CD8-positive, alpha-beta memory T cell (primary cell): ENCODE measurements at places on chromosomes 5 and 9. TPM values are rescaled to one million over a fixed set of nuclear protein-coding genes. Genes with fewer than 3 reads are reported as not detected.
A peak's percentile ranks its signal among the peaks of the same experiment; 100 is the strongest.

GRCh38 chr5:179348011-179348530, 2.8 kb upstream of the ADAMTS2 start:
- no peaks in the 10 kb centered on the region for H3K4me1 ChIP-seq
- no peak overlapping the region for H3K4me3 ChIP-seq
- H3K27me3 ChIP-seq: peaks cover 6% of the 10 kb centered on the region

DNA sequence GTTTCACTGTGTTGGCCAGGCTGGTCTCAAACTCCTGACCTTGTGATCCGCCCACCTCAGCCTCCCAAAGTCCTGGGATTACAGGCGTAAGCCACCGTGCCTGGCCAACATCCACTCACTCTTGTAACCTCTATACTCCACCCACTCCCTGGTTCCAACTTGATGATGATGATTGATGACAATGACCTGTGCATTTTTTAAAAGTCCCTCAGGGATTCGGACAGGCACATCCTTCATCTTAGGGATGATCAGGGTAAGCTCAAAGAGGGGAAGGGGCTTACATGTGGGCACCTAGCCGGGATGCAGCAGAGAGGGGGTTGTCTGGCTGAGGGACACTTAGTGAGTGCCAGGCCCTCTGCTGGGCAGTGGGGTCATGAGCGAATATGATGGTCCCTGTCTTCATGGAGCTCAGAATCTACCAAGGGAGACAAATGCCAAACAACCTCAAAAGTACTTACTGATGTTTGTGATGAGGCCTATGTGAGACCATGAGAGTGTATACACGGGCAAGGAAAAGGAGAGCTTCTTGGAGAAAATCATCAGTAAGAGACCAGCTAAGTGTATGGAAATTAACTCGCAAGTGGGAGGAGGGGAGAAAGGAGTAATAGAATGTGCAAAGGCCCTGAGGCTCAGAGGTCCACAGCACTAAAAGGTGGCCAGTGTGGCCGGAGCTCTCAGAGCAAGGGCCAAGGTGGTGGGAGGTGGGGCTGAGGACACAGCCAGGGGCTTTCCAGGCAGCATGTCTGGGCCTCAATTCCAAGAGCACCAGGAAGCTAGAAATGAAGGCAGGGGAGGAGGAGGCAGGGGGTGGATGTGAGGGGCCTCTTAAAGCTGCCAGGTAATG, 27.4 kb downstream of the LHX2 start:
- no peak overlapping the region for H3K4me3 ChIP-seq
- peaks cover 18% of the 10 kb centered on the region for H3K27me3 ChIP-seq
- H3K27ac ChIP-seq: no peak overlapping the region

DNA sequence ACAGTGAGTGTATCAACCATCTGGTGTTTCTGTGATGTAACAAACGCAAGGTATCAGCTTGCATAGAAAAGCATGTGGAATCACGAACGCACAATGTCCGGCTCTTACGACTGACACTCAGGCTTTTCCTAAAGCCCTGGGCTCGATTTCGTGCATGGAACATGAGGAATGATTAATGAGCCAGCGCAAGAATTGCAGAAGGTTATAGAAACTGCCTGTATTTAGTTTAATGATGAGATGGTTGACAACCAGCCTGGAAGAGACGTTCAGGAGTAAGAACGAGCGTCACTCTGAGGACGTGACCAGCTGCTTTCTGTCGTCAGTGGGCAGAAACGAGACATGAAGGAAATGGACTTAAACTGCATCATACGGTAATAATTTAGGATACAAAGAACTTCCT, 497.6 kb downstream of the IRX1 start:
- H3K4me3 ChIP-seq: no peak overlapping the region
- H3K27me3 ChIP-seq: no peaks in the 10 kb centered on the region
- no peaks in the 10 kb centered on the region for H3K36me3 ChIP-seq
- no peaks in the 10 kb centered on the region for H3K4me1 ChIP-seq
- DNase-seq: no peak

DNA sequence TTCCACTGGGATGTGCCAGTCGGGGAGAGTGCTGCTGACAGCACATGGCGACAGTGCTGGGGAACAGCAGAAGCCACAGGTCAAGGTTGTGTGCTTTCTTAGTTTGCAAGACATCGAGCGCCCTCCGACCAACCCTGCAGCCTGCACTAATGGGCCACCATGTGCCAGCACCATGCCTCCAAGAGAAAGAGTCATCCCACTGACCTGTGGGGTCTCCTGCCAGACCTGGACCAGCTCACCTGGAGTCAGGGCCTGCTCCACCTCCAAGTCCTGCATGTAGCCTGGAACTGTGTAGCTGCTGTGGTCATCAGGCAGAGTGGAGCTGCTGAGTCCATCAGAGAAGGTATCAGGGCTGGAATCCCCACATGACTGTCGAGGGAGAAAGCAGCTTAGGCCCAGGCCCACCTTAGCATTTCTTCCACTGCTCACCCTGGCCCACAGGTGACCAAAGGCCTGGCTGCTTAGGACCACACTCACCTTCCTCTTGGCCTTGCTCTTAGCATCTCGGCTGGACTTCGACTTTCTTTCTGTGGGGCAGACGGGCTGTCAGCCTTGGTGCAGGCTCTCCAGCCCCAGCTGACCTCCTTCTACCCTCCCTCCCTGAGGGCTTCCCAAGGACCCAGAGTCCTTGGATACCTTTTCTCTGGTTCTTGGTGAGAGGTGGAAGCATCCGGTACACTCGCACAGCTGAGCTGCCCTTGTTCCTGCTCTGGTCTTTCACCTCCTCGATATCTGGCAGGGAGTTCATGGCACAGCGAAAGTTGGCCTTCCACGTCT, 4.1 kb downstream of the IRF1 start:
- peak overlapping the region; percentile 88 for H3K4me3 ChIP-seq
- peaks cover 72% of the 10 kb centered on the region for H3K36me3 ChIP-seq
- peak overlapping the region; percentile 96 for H3K27ac ChIP-seq

GRCh38 chr5:75319638-75320037, 17.4 kb upstream of the HMGCR start:
- no peak overlapping the region for H3K27ac ChIP-seq
- no peaks in the 10 kb centered on the region for H3K36me3 ChIP-seq
- no peak overlapping the region for H3K4me3 ChIP-seq
- no peaks in the 10 kb centered on the region for H3K27me3 ChIP-seq
- DNase-seq: no peak

PPP3R2 gene
- not detected for total RNA-seq

CDH12 gene
- not detected for total RNA-seq

PTGDS gene
- 0.49 TPM for total RNA-seq

SLC6A7 gene
- not detected for total RNA-seq

C5orf58 gene
- total RNA-seq: not detected
